ENCODE measurements at places on chromosomes 12 and 14. TPM values are rescaled to one million over a fixed set of nuclear protein-coding genes. Genes with fewer than 3 reads are reported as not detected.

CELA1 gene
- not detected for total RNA-seq

DRAM1 gene
- 11.9 TPM for total RNA-seq

DPPA3 gene
- total RNA-seq, result not detected

ACRBP gene
- total RNA-seq, result 0.89 TPM

GPR84 gene
- total RNA-seq, result not detected

BLOC1S1 gene
- 233 TPM for total RNA-seq

SIX1 gene
- 48.8 TPM for total RNA-seq

RASSF9 gene
- under 0.01 TPM for total RNA-seq

All from bronchus fibroblast of lung (primary cell).